ENCODE measurements at places on chromosomes 16 and 17.

- no peak for DNase-seq
These were observed 85.6 kb downstream of the TTC19 start for GRCh38 chr17:16085066-16085699.

GRCh38 chr16:61309386-61309785 is 726.9 kb downstream of the CDH8 start:
- DNase-seq = no peak

- no peak for DNase-seq
These were observed 93.3 kb downstream of the BRIP1 start for GRCh38 chr17:61770043-61770442.

- DNase-seq = no peak
These were observed 33.4 kb downstream of the MXRA7 start for GRCh38 chr17:76677406-76677805.

GRCh38 chr16:10536814-10537389 is 43.5 kb downstream of the EMP2 start:
- no peak for DNase-seq

DNA sequence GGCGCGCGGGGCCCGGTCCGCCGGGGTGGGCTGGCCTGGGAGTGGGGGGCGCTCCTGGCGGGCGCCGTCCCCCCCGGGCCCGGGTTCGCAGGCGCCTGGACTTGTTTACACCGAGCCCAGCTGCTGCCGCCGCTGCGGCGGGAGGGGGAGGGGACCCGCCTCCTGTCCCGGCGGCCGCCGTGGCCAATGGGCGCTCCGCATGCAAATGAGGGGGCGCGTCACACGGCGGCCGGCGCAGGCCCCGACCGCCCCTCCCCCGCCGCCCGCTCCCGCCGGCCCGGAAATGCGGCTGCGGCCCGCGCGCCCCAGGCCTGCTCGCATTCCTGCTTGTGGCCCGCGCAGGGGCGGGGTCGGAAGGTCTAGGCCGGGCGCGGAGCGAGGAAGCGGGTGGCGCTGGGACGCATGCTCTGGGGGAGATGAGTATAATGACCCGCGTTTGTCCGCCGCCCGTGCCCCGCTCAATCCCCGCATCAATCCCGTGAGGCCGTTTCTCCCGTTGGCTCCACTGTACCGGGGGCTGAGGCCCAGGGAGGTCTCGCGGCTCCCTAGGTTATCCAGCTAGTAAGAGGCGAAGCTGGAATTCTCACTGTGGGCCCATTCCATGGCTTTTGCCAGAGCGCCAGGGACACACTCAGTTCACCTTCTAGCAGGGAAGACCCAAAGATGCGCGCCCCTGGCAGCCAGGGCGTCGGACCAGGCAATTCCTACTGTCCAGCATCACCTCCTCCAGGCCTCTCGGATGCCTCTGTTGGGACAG is at the start of gene YPEL3:
Gene YPEL3, minus strand, starts transcription at position 109 of the 757 bp plus-strand sequence. CDS start 731 bp downstream, outside the sequence.
- DNase-seq = peak; percentile 85

DNA sequence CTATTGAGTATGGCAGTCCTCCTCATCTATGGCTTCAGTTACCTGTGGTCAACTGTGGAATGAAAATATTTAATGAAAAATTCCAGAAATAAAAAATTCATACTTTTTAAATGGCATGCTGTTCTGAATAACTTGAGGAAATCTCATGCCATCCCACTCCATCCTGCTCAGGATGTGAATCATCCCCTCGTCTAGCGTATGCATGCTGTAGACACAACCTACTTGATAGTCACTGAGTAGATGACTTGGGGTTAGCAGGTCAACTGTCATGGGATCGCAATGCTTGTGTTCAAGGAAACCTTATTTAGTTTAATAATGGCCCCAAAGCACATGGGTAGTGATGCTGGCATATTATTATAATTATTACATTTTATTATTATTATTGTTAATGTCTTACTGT is 4.8 kb upstream of the VAC14 start:
- no peak for DNase-seq

GRCh38 chr17:9236286-9237052 is 215.2 kb downstream of the NTN1 start:
- DNase-seq = no peak

DNA sequence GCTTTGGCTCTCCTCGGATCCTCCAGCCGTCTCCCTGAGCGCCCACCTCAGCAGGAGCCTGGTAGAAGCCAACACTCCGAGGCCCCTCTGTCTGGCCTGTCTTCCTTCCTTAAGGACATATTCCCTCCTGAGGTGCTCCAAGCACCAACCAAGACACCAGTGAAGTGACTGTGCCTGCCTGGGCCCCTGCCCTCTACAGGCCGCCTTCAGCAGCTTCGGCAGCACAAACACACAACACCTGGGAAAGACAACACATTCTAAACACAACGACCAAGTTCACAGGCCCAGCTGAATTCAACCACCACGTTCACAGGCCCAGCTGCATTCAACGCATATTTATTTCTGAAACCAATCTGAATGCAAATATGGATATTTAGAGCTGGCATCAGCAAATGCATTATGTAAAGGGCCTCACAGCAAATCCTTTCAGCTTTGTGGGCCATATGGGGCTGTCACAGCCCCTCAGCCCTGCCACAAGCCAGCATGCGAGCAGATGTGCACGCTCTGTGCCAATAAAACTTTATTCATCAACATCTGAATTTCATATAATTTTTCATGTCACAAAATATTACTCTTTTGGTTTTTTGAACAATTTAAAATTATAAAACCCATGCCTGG is 12.2 kb downstream of the GALNS start:
- no peak for DNase-seq

GRCh38 chr16:525520-526180 is 1.9 kb upstream of the CAPN15 start:
- DNase-seq = peak; percentile 77

DNA sequence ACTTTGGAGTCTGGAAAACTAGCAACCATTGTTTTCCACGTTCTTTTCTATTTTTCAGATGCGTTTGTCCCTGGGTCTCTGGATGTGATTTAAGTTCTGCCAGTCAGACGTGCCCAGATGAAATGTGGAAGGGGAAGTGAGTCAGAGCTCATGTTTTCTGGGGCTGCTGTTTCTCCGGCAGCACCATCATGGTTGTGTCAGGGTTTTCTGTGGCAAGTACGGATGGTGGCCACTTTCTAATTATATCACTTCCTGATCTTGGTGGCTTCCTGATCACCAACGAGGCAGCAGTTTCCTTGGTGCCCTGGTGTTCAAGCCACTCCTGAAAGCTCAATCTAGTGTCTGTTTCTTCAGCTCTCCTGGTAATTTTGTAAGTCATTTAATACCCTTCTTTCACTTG is 31.4 kb upstream of the PMFBP1 start:
- peak; percentile 15 for DNase-seq

DNA sequence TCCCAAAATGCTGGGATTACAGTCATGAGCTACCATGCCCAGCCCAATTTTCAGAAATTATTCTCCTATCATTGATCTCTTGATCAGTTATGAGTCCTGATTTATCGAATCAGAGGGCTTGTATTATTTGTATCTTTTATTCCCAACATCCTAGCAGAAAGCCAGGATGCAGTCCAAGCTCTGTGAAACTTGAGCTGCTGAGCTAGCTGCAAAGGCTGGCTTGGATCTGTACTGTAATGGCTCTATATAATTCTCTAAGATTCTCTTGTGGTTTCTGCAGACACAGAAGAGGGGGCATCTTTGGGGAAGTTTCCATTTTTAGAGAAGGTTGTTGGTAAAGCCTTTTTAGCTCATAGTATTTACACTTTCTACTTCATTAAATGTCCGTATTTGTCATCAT is 227.1 kb downstream of the MAP2K4 start:
- no peak for DNase-seq

DNA sequence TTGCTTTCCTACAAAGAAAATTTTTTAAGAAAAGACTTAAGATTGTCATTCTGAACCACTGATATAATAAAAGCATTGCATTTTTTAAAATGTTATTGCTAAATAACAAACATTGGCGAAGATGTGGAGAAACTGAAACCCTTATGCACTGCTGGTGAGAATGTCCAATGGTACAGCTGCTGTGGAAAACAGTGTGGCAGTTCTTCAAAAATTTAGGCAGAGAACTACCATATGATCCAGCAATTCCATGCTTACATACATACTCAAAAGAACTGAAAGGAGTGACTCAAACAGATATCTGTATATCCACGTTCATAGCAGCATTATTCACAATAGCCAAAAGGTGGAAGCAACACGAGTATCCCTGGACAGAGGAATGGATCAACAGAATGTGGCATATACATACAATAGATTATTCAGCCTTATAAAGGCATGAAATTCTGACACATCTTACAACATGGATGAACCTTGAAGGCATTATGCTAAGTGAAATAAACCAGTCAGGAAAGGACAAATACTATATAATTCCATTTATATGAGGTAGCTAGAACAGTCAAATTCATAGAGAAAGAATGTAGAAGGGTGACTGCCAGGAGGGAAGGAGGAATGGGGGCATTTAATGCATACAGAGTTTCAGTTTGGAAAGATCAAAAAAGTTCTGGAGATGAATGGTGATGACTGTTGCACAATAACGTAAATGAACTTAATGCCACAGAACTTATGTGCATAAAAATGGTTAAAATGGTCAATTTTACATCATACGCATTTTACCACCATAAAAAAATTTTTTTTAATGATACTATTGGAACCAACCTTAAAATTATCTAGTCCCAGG is 92.1 kb downstream of the CACNG1 start:
- no peak for DNase-seq

- no peak for DNase-seq
These were observed 217.2 kb downstream of the CA10 start for GRCh38 chr17:51941272-51941671.

DNA sequence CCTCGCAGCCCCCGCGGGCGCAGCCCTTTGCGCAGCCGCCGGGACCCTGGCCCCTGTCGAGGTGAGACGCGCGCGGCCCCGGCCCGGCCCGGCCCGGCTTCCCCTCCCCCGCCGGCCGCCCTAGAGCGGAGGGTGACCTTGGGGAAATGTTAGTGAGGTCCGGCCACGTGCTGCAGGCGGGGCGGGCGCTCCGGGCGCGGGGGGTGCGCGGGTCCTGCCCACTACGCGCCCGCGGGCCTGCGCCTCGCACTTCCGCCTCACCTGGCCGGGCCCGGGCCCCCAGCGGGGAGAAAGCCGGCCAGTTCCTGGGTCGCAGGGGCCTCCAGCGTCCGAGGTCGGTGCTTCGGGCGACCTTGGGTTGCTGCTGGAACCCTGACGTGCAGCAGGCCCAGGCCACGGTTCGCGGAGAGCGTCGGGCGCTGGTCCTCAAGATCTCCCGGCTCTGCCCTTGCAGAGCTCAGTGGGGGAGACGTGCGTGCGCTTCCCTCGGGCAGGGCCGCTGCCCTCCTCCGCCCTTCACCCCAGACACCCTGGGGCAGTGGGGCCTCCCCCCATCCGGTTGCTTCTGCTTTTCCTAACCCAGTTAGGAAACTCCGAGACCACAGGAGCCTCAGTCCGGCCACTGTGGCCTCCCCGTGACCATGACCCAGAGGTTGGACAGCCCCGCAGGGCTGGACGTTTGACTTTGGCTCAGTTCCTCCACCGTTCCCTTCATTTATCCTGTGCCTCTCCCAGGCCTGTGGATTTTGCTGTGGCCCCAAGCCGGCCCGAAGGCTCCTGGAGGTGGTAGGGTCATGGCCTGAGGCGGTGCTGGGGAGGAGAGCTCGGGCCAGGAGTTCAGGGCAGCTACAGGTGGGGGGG is 791 bp downstream of the MCRIP2 start:
- DNase-seq = no peak

DNA sequence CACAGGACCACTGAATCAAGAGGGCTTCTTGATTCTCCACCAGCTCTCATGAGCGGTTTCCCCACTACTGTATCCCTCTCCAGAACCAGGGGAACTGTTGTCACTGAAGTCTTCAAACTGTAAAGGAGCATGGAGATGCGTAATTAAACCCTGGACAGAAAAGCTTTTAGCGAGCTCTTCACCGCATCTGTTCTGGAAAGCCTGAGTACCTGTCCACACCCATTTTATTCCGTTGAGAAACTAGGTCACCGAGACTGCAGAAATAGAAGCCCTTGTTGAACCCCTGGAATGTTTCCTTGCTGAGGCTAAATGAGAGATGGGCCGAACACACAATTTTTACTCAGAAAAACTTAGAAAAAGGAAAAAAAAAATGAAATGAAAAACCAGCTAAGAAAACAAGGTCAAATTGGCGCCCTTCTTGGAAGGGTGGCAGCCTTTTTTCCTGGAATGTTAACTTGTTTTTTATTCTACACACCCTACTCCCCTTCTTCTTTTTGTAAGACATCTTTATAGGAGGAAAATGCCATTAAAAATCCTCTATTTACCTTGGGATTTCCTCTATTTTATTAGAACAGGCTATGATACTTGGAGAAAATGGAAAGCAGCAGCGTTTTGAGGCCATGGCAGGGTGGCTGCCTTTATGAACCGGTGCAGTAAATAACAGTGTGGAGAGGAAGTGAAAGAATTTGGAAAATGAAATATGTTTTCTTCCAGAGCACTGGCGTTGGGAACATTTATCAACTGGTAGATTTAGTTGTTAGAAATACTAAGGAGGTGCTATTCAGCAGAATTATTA is 52.6 kb upstream of the CRISPLD2 start:
- no peak for DNase-seq

DNA sequence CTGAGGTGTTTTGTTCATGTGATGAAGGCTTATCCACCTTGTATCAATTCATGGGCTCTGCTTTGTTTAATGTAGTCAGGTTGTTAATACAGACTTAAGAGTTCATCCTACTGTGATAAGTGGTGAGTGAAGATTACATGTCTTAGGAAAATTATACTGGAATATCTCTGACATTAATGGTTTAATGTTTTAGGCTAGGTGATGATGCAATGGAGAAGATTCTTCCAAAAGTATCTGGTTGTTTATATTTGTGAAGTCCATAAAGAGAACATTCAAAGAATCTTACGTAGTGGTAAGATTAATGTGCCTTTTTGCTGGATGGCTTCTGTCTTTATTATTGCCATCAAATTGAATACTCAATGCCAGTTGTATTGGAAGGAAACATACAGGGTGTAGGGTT is 236.4 kb downstream of the BCAS3 start:
- DNase-seq = no peak

- no peak for DNase-seq
These were observed 6.2 kb upstream of the SAMD14 start for GRCh38 chr17:50136096-50136687.

DNA sequence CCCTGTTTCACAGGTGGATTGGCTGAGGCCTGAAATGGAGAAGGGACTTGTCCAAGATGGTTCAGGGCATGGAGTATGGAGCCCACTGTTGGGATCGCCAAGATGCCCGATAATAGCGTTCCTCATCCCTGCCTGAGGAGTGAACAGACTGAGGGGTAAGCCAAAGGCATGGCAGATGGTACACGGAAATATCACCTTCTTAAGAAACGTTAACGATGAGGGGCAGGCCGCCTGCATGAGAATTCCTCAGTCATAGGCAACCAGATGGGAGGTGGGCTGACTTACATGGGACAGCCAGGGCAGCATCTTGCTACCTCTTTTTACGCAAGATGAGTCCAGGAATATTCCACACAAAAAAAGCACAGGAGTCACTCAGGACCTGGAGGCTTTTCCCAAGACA is 188.1 kb downstream of the CCDC182 start:
- DNase-seq = no peak

All from stimulated activated CD8-positive, alpha-beta memory T cell treated with anti-CD3 and anti-CD28 coated beads, Interleukin-15, amount 100 ng/mL, for 48 hours (primary cell).